Activated CD8-positive, alpha-beta memory T cell treated with anti-CD3 and anti-CD28 coated beads for 48 hours (primary cell): ENCODE measurements at places on chromosomes 1 and 21.

GRCh38 chr1:19536519-19536918 lies 51.2 kb upstream of the CAPZB start:
- no peak for DNase-seq

GRCh38 chr1:75136195-75136815 lies 2.1 kb downstream of the LHX8 start:
- no peak for DNase-seq

GRCh38 chr1:206532368-206532767 lies 25.0 kb downstream of the RASSF5 start:
- no peak for DNase-seq

GRCh38 chr1:163914785-163915413 lies 593.1 kb downstream of the NUF2 start:
- DNase-seq = no peak

DNA sequence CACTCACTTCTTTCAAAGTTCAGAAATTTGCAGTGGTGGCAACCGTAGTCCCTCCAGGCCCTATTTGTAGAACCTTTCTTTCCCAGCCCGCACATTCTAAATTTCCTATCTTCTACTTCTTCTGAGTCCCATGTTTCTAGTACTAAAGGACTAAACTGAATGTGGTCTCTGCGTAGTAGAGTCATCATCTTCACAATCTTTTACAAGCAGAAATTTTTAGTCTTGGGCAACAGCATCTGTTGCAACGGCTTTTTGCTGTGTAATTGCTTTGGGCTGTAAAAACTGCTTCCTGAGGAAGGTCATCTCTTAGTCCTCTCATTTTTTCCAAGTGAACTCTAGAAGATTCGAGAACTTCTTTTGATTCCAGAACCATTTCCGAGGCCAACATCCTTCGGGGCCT lies 23.9 kb downstream of the VAV3 start:
- no peak for DNase-seq

GRCh38 chr21:42414553-42414927 lies 10.8 kb downstream of the UBASH3A start:
- DNase-seq = no peak

GRCh38 chr1:223849352-223850254 lies 3.9 kb upstream of the TP53BP2 start:
- no peak for DNase-seq

DNA sequence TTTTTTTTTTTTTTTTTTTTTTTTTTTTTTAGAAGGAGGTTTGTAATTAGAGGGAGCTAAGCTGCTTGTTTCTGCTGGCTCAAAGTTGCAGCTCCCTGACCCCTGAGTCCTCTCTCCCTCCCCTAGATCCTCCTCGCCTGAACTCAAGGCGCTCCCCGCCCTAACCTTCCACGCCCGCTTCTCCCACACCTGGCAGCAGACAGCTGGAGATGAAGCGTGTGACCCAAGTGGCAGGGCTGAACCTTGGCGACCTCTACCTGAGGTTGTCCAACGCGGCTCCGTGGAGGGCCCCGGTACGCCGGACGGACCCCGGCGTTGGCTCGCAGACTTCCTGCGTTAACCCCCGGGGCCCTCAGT lies 795 bp downstream of the NGF start:
- DNase-seq = no peak

DNA sequence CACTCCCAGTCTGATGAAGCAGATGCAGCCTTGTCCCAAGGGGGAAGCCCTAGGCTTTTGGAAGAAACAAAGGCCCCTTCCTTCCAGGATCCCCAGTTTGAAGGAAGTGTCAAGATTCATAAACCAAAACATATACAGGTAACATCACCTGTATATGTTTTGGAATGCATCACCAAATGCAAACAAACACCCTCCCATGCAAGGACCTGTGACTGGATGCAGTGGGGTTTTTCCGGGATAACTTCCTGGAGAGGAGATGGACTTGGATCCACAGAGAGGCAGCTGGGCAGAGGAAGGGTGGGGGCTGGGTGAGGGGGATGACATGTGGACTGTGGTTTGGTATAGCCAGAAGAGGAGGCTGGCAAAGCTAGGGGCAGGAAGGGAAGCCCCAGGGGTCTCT lies 1.5 kb upstream of the PLA2G2F start:
- DNase-seq = no peak

- DNase-seq = no peak
Measured at GRCh38 chr1:175548774-175549173, 194.6 kb downstream of the TNR start.

DNA sequence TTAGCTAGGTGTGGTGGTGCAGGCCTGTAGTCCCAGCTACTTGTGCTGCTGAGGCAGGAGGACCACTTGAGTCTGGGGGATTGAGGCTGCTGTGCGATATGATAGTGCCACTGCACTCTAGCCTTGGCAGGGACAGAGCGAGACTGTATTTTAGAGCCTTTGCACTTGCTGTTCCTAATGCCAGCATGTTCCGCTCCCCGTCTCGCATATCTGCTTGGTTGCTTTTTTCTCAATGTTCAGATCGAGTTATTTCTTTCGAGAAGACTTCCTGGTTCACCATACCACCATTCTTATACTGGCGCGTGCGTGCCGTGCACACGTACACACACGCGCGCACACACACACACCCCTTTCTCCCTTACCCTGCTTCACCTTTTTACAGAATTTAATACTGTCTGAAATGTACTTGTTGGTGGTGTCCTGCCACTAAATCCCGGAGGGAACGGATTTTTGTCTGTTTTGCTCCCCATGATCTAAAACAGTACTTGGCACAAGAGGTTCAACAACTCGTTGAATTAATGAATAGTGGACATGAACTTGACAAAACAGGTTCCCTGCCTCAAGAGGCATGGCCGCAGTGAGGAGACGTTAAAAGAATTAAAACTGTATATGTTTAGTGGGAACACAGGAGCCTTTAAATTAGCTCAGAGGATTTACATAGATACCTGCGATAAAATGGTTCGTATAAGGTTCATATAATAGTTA lies 1.1 kb upstream of the RPRD2 start:
- DNase-seq = no peak

DNA sequence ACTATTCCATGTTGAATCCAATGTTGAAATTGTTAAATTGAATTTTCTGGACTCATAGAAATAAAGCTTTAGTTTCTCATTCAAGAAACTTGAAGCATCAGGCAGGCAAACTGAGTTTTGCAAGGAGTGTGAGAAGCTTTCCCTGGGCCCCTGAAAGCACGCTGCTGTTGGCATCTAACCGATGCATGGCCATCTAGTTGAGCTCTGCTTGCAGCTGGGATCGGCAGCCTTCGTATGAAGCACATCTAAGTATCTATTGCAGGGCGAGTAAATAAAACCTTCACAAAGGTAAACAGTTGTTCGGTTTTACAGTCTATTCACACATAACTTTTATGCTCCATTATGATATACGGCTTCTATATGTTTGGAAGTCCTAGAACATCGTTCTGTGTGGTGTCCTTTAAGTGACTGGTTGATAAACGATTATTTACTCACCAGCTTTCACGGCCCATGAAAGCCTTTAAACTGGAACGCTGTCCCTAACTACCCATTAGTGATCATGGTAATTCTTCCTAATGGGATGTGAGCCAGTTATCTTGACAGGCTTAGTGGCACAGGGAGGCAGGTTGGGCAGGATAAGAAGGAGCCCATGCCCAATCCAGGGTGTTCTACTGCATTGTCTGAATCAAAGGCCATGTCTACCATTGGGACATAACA lies 71.7 kb downstream of the SEC16B start:
- no peak for DNase-seq

GRCh38 chr1:203271018-203271743 lies 34.1 kb upstream of the BTG2 start:
- no peak for DNase-seq

DNA sequence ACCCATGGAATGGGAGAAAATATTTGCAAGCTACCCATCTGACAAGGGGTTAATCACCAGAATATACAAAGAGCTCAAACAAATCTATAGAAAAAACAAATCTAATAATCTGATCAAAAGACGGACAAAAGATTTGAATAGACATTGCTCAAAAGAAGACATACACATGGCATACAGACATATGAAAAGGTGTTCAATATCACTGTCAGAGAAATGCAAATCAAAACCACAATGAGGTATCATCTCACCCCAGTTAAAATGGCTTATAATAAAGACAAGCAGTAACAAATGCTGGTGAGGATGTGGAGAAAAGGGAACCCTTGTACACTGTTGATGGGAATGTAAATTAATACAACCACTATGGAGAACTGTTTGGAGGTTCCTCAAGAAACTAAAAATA lies 600.9 kb downstream of the SMYD3 start:
- no peak for DNase-seq

- no peak for DNase-seq
Measured at GRCh38 chr21:44337449-44337848, 1.7 kb downstream of the CFAP410 start.

- no peak for DNase-seq
Measured at GRCh38 chr1:163824006-163824405, 502.3 kb downstream of the NUF2 start.

GRCh38 chr1:110605901-110606656 lies at the start of gene KCNA2:
Gene KCNA2 (minus strand): TSS chr1:110606358. CDS start chr1:110604782, 1,576 bp downstream.
- no peak for DNase-seq

DNA sequence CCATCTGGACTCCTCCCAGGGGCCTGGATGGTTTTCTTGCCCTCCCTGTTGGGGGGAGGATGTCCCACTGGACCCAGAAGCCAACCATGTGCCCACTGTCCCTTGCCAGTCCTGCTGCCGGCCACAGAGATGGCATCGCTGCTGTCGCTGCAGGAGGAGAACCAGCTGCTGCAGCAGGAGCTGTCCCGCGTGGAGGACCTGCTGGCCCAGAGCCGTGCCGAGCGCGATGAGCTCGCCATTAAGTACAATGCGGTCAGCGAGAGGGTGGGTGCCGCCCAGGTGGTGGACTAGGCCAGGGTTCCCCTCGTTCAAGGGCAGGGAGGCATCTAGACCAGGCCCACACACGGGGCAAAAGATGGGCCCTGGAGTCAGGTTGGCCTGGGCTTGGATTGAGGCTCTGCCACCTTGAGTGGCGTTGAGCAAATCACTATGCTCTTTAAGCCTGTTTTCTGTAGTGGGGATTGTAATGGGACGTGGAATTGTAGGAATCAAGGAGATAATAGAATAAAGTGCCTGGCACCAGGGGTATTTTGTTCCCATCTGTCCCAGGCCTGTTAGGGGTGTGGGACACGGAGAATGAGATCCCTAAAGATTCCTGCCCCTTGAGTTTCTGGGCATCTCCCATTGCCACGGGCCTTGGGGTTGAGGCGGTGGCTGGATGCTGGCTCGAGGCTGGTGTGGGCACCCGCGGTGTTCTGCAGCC lies 2.6 kb downstream of the CROCC start:
- no peak for DNase-seq

GRCh38 chr1:18529714-18530113 lies 49.0 kb downstream of the KLHDC7A start:
- no peak for DNase-seq
